ENCODE measurements at places on chromosomes 16 and 17.

DNA sequence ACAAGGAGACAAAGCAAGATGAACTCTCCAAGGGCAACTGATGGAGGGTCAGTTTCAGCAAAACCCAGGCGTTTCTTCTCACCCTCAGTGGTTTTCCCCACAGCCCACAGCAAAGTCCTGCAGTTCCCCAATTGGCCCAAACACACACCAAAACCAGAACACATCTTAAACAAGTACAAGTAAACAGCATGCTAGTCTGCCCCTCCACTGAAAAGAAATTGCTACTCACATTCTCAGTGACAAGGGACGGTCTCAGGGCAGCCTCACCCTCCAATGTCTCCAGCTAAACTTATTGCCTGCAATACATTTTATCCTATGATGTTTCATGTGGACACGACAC is 300.6 kb upstream of the IRX3 start:
- no peak for DNase-seq

- no peak for DNase-seq
Measured at GRCh38 chr17:27846042-27846655, 45.8 kb upstream of the NOS2 start.

- DNase-seq: peak; percentile 43
Measured at GRCh38 chr17:6381526-6382465, 53.1 kb downstream of the AIPL1 start.

GRCh38 chr16:84362471-84362941 is 5.8 kb upstream of the ATP2C2 start:
- no peak for DNase-seq

DNA sequence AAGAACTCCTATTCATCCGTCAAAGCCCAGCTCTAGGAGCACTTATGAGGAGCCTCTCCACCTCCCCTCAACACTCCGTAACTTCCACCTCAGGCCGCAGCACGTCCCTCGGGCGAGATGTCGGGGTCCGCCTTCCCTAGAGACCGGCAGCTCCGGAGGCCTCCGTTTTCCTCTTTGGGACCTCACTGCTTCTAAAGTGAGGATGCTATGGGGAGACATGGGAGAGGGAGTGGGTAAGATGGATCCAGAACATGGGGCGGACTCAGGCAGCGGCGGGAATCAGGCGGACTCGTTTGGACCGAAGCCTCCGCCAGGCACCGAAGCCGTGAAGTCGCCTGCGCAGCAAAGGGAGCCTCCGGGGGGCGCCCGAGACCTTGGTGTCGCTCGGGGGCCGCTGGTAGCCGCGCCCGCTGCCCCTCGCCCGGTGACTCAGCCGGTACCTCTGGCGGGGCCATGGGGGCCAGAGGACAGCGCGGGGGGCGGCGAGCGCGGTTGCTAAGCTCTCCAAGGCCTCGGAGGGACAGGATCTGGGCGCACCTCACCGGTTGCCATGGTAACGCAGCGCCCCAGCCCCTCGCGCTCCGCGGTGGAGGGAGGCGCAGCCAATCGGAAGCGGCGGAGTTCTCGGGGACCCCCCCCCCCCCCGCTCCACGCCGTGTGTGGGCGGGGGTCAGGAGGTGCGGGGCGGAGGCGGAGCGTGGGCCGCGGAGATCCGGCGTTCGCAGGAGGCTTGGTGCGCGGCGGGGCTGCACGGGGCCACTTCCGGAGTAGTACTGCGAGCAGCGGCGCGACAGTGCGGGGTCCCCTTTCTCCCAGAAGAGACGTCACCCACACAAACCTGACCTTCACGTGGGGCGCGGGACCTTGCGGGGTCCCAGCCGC is 1.3 kb upstream of the HIC1 start:
- DNase-seq: peak; percentile 75

- no peak for DNase-seq
Measured at GRCh38 chr16:58855291-58855863, 121.3 kb upstream of the GOT2 start.

GRCh38 chr17:47200325-47200664 is 8.9 kb upstream of the MYL4 start:
- DNase-seq: no peak

GRCh38 chr16:81466356-81466980 is 21.9 kb downstream of the CMIP start:
- no peak for DNase-seq

- no peak for DNase-seq
Measured at GRCh38 chr17:74307984-74308773, 17.8 kb upstream of the KIF19 start.

- no peak for DNase-seq
Measured at GRCh38 chr17:61450641-61451537, 1.3 kb upstream of the TBX4 start.

DNA sequence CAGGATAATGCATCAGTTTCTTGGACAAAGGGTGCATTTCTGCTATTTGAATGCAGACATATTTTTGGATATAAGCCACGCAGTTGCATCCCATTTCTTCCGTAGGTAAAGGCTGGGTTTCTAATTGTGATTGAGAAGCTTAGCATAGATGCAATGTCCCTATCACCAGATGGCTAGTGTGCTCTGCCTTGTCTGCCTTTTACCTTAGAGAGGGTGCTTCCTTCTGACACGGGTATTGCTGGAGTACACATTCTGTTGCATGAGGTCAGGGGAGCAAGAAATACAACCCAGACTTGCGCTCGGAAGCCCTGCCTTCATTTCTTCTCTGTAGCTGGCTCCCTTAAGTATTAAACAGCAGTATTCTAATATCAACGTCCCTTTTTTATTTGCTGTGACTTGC is 337.4 kb downstream of the WWOX start:
- no peak for DNase-seq

- DNase-seq: no peak
Measured at GRCh38 chr17:39939106-39939505, 11.6 kb downstream of the LRRC3C start.

DNA sequence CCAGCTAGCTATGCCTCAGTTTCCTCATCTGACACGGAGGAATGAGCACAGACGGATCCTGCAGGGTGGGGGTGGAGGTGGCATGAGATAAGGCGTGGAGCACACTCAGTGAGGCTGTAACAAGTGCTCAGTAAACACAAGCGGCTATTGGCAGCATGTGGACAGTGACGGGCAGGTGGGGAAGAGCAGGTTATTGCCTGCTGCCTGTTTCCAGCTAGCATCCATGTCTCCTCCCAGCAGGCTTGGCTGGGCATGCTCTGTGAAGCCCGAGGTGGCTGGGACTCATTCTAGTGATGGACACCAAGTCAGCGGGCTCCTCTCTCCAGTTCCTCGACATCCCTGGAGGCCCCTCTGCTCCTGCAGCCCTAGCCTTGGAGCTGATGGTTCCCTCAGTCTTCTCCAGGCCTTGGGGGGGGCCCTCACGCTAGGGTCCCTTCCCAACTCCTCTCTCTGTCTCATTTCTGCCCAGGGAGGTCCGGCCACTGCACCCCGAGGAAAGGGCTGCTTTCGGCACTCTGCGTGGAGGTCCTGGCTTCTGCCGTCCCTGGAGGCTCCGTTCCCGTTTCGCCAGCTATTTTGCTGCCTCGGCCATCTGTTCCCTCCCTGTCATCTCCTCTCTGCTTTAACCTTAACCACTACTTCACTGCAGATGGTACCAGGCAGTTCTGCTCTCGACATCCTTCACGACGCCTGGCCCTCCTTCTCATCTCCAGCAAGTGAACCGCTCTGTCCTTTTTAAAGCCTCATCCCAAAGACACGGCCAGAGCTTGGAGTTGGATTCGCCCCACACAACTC is 6.2 kb downstream of the RTN4RL1 start:
- no peak for DNase-seq

DNA sequence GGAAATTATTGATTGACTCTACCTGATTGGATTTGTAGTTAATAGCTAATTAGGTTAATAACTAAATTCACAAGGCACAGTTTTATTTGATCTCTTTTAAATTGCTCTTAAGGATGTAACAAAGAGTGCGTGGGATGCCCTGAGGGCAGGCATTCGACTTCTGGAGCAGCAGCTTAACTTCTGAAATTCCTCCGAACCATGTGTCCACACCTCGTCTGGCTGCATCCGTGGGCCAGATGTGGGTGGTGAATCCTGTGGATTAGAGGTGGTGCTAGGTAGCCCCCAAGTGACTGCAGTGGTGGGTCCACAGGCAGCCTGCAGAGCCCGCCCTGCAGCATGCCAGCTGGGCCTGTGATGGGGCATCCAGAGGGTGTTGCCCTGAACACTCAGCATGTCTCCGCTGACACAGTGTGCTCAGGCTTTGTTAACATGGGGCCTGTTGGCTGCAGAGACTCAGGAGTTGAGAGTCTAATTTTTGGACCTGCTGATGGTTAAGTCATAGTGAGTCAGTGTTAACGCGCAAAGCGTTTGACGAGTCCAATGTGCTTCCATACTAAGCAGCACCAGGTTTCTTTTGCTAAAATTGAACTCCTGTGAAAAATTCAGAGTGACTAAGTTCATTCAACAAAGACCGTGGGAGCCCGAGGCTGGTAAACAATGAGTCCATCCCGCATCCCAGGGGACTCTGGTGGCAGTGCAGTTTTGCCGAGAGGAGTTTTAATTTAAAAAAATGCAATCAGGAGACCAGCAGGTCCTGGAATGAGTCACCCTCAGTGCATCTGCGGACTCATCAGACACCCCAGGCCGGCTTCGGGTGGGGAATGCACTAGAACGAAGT is 3.8 kb upstream of the NPB start:
- peak; percentile 94 for DNase-seq

DNA sequence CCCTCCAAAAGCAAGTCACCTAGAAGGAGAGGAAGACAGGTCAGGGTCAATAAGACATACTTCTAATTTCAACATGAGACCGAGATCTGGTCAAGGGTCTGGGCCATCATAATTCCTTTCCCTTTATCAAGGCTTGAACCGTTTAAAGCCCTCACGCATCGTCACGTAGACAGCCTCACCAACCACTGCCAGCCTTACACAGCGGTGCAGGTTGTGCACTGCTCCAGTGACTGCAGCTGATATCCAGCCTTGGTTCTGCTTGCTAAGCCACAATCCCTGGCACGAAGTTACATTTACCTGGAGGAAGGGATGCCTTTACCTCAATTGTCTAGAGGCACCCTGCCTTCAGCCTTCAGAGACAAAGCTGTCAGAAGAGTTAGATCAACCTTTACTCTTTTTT is 85.1 kb downstream of the MYH11 start:
- DNase-seq: no peak

- DNase-seq: peak; percentile 98
Measured at GRCh38 chr17:2215616-2216364, 87.8 kb downstream of the SMG6 start.

All from fibroblast of skin of right quadriceps (primary cell).